ENCODE measurements at places on chromosomes 13 and 19.

- DNase-seq = no peak
Observed at GRCh38 chr13:49627831-49628652, at the start of gene ARL11. Gene ARL11, plus strand, starts transcription at chr13:49628507. Its CDS starts 1,941 bp downstream, at chr13:49630448.

DNA sequence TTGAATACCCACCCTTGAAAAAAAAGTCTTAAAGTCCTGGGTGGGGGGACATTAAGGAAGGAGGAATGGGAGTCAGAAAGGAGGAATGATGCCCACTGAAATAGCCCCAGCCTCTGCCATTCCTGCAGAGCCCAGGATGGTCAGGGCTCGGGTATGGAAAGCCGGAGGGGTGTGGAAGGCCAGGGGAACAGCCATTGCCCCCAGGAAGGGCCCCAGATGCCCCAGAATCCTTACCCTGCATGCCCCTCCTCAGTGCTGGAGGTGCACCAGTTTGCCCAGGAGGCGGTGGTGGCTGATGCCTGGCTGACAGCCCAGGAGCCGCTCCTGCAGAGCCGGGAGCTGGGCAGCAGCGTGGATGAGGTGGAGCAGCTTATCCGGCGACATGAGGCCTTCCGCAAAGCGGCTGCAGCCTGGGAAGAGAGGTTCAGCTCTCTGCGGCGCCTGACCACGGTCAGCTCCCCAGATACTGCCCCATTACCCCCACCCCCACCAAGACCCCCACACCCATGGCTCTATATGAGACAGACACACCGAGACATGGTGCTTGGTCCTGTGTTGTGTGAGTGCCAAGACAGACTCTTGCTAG is 10.7 kb upstream of the SHKBP1 start:
- DNase-seq = no peak

GRCh38 chr19:13506471-13506820 is at the start of gene CACNA1A:
Gene CACNA1A, minus strand, starts transcription at chr19:13506479. Its CDS starts 255 bp downstream, at chr19:13506224.
- no peak for DNase-seq

- no peak for DNase-seq
Observed at GRCh38 chr13:32039056-32039455, 7.5 kb downstream of the FRY start.

GRCh38 chr19:13284929-13285928 is 135.0 kb downstream of the IER2 start:
- DNase-seq = no peak
